Fibroblast of mammary gland (primary cell): ENCODE measurements at places on chromosomes 5 and 9.

DNA sequence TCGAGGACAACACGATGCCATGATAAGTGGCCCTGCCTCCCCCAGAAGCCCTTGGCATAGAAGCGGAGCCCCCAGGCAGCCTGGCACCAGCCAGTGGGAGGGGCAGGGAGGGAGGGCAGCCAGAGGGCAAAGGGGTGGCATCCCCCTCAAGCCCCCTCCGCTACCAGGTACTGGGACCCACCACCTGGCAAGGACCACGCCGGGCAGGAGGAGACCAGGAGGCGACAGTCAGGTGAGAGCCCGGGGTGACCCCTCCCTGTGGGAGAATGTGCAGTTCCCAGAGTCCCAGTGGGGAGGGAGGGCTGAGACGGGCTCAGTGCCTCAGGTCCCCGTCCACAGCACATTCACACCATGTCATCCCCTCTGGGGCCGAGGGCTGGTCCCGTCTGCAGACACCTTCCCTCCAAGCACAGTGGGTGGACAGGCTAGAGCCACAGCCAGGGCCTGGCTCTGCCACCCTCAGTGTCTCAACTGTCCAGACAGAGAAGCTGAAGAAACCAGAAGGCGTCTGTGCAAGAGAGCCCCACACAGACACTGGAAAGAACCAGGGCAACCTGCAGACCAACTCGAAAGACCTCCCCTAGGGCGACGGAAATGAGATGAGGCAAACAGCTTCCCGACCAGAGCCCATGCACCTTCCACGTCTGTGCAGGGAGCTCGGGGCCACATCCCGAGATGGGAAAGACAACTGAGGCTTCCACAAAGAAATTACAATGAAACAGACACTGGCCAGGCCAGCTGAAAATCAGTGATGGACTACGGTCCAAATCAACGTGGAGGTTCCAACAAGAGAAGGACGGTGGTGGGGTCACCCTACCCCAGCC, 11.1 kb downstream of the BRD3 start:
- DNase-seq: no peak

DNA sequence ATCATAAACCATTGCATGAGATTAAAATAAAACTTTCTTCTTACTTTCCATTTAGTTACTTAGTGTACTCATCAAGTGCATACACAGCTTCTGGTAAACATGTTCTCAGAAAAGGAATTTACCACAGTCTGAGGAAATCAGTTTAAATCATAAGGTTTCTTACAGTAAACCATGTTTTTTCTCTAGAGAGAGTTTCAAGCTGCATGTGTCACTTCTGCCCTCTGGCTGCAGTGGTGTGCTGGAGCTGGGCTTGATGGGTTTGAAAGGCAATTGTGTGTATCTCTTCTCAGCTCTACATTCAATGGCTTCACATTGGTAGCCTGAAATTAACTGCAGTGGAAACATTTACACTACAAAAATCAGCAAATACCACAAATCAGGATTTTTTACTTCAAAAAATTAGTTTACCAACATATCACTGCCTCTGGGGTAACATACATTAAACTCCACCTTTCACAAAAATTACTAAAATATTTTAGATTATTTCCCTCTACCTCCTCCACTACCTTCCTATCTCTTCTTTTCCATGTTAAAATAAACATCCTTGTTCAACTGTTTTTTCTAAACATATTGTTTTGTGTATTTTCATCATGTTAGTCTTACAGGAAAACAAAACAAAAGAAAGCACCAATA, 414.3 kb downstream of the ANXA1 start:
- DNase-seq: peak; percentile 52

- peak; percentile 3 for DNase-seq
Measured at GRCh38 chr5:90475436-90475980, 844 bp downstream of the POLR3G start.

DNA sequence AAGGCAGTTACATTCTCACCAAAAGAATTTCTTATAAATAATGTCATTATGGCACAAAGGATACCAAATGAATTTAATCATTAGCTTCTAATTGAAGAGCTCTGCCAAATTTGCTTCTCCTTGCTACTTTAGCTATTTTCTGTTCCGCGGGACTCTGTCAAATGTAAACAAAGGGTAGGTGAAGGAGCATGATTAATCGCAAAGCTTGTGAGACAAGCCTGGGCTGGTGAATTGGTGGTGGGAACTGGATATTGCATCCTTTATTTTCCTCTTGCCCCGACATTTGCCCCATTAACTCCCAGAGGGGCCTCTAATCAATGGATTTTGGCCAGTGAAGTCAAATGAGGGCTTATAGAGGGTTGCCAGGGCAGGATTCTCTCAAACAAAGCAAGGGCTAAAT, 234.2 kb upstream of the RFX3 start:
- no peak for DNase-seq

DNA sequence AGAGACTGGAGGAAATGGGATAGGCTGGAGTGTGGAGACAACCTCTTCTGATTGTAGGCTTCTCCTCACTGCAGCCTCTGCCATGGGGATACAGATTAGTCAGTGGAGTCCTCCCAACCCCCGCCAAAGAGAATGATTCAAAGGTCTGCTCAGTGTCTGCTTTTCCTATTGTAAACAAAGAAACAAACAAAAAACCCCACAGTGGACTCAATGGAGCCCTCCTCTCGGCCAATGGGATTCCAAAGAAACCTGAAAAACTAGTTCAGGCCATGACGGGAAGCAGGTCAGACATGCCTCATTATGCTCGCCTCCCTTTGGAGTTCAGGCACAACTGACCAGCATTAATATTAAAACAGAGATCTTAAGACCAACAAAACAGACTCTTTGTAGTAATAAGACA, 85.8 kb downstream of the SEC61B start:
- no peak for DNase-seq

GRCh38 chr5:73365301-73365853, 83.2 kb downstream of the FOXD1 start:
- DNase-seq: peak; percentile 77

DNA sequence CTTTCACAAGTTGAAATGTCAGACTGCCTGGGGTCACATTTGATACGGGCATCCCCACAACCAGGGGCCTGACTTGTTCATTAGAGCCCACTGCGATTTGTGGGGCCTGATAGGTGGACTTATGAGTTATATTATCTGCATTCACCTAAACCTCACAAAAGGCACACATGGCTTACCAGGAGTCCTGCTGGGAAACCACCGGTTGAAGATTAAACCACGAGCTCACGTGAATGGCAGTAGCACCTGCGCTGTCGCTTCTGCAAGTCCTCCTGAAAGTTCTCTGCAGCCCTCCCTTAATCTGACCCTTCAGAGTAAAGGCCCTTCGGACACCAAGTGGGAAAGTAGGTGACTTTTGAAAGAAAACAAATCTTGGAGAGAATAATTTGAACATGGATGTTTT, 68.9 kb downstream of the PPIC start:
- DNase-seq: no peak

GRCh38 chr5:62568800-62569432, 9.7 kb upstream of the LRRC70 start:
- no peak for DNase-seq

GRCh38 chr9:114774524-114774923, 31.3 kb downstream of the TNFSF15 start:
- no peak for DNase-seq

DNA sequence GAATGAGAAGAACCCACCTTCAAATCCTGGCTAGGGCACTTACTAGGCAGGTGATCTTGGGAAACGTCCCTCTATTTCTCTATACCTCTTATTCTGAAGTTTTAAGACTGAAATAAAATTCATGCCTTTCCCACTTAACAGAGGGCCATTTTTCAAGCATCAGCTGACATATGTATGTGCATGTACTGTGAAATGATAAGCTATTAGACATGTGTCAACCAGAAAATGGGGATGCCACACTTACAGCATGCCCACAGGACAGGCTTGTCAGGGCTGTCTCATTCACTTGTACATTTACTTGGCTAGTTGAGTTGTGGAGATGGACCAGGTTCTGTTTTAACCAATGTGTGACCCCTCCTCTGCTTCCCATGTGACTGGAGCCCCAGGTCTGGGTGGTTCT, 78.5 kb downstream of the C9orf152 start:
- DNase-seq: no peak

- DNase-seq: peak; percentile 10
Measured at GRCh38 chr5:11273180-11273903, 512.3 kb upstream of the DAP start.

- no peak for DNase-seq
Measured at GRCh38 chr5:17482790-17483189, 15.2 kb upstream of the TAF11L2 start.

GRCh38 chr5:119355244-119355638, 578 bp upstream of the TNFAIP8 start:
- no peak for DNase-seq

GRCh38 chr9:127721391-127721821, 5.5 kb downstream of the TTC16 start:
- DNase-seq: no peak

- DNase-seq: no peak
Measured at GRCh38 chr9:128390813-128391711, 19.9 kb downstream of the URM1 start.

GRCh38 chr9:78030553-78031443, 813 bp downstream of the GNAQ start:
- peak; percentile 31 for DNase-seq

- DNase-seq: no peak
Measured at GRCh38 chr5:16486711-16487111, 21.1 kb upstream of the ZNF622 start.

DNA sequence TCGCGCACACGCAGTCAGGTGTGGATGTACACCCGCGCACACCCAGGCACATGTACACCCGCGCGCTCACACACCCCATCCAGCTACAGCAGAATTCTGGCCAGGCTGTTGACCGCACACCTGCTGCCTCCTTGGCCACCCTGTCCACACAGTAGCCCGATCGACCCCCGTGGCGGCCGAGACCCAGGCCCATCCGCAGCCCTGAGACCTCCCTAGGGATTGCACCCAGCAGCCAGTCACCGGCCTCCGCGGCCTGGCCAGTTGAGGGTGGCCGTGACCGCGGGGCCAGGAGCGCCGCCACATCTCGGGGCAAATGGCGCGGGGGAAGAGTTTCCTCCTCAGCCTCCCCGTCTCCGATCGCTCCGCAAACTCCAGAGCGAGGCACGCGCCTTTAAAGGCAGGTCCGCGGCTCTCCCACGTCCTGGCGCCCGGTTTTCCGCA, 774 bp upstream of the ADAMTS16 start:
- DNase-seq: no peak

DNA sequence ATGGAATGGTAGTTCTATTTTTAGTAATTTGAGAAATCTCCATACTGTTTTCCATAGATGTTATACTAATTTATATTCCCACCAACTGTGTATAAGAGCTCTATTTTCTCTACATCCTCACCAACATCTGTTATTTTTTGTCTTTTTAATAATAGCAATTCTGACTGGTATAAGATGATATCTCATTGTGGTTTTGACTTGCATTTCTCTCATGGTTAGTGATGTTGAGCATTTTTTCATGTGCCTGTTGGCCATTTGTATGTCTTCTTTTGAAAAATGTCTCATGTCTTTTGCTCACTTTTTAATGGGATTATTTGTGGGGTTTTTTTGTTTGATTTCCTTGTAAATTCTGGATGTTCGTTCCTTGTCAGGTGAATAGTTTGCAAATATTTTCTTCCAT, 154.4 kb downstream of the ZSWIM6 start:
- no peak for DNase-seq

GRCh38 chr5:69167929-69168328, 979 bp downstream of the CCNB1 start:
- DNase-seq: peak; percentile 1

DNA sequence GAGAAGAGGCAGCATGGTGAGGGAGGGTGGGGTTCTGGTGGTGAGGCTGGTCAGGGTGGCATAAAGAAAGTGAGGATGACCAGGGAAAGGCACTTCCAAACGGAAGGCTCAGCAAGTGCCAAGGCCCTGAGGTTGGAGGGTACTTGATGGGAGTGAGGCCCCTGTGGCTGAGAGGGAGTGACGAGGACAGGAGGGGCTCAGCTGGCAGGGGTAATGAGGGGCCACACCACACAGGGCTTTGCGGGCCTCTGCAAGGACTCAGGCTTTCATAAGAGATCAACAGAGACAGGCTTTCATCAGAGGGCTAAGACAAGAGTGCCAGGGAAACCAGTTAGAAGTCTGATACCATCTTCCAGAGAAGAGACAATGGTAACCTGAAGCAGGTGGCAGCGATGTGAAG, 23.6 kb downstream of the ARPC5L start:
- no peak for DNase-seq

DNA sequence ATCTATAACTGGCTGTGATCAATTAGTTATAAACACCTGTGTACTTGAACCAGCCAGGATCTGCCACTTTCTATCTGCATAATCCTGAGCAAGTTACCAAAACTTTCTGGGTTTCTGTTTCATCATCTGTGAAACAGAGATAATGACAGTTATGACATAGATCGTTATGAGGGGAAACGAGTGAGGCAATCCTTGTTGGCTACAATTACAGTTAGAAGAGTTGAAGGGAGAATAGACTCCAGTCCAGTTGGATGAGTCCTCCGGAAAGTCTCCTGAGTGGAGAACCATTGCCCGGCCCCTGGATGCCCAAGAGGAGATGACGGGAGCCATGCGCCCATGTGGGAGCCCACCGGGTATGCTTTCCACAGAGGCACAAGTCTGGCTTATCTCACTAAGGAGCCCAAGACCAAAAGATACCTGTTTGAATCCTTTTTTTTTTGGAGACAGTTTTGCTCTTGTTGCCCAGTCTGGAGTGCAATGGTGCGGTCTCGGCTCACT, 4.5 kb downstream of the PDE6A start:
- DNase-seq: peak; percentile 40

DNA sequence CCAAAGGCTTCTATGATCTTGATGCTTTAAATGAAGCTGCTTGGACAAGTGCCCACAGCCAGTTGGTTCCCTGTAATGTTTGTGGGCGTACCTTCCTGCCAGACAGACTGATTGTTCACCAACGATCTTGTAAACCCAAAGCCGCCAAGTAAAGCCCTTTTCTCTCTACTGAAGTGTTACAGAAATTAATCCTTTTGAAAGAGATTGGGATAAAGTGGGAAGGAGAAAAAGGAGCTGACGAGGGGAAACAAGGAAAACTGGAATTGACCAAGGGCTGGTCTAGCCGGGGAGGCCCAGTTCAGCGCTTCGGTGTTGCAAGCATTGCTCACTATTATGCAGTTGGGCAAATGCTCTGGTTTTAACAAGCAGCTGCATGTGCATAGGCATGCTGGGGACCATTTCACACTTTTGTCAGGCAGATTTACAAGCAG, 53.2 kb downstream of the ZNF474 start:
- peak; percentile 88 for DNase-seq

- peak; percentile 43 for DNase-seq
Measured at GRCh38 chr9:104740621-104741020, 6.9 kb upstream of the NIPSNAP3A start.

GRCh38 chr9:69054989-69055388, 19.4 kb downstream of the FXN start:
- DNase-seq: no peak

GRCh38 chr9:124197177-124198095, 60.3 kb upstream of the NEK6 start:
- DNase-seq: no peak

DNA sequence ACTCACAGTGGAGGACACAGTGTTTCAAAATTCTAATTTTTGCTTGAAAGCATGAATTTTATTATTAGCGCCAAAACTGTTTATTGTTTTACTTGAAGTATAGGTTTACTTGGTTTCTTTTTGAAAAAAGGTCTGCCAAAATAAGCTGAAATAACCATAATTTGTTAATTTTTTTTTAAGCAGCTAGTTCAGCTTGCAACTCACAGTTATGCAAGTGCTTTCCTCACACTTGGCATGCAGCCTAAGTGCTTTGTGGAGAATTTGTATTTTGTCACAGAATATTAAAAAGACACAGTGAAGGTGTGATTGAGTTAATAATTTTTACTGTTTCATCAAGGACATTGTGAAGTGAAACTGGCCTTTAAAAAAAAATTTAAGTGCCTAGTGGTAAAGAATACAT, 21.6 kb downstream of the PBX3 start:
- DNase-seq: no peak

GRCh38 chr9:113454914-113455761, 8.4 kb upstream of the RGS3 start:
- peak; percentile 84 for DNase-seq
